Endodermal cell (in vitro differentiated cells): ENCODE measurements at places on chromosomes 4 and X.

DNA sequence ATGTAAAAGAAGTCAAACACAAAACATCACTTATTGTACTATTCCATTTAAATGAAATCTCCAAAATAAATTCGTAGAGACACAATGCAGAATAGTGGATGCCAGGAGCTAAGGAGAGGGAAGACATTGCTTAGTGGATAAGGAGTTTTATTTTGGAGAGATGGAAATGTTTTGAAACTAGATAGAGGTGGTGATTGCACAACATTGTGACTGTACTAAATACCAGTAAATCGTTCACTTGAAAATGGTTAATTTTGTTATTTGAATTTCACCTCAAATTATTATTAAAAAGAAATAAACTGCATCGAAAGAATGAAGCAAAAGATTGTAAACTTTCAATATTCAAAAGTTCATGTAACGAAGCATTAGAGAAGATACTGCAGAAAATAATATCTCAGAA lies 9.7 kb upstream of the ACSL4 start:
- DNase-seq, result no peak

DNA sequence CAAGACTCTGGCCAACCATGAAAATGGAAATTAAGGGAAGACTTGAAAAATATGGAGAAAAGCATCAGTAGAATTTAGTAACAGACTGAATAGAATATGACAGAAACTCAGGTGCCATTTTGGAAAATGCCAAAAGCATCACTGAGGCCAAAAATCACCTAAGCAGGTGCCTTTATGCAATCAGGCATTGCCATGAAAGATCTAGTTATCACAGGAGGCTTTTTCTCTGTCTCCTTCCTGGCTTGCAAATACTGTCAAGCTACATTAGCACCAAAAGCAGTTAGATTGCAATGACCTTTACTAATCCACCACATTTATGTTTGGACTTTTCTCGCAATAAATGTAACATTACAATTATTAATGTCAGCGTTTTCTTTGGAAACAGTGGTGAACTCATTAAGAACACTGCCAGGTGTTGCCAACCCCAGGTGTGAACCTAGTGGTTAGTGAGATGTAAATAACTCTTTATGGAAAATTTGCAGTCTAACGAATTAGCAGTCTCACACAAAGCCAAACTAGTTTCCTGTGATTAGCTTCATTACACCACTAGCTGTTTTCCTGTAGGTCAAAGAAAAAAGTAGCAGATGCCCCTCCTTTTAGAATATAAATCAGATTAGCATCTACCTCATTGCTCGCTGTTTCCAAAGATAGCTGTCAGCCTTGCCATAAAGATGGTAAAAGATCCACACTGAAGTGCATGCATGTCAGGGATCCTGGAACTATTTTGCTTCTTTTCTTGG lies 1568.4 kb upstream of the TENM3 start:
- DNase-seq, result no peak

GRCh38 chr4:13298655-13299054 lies 185.5 kb downstream of the RAB28 start:
- no peak for DNase-seq

DNA sequence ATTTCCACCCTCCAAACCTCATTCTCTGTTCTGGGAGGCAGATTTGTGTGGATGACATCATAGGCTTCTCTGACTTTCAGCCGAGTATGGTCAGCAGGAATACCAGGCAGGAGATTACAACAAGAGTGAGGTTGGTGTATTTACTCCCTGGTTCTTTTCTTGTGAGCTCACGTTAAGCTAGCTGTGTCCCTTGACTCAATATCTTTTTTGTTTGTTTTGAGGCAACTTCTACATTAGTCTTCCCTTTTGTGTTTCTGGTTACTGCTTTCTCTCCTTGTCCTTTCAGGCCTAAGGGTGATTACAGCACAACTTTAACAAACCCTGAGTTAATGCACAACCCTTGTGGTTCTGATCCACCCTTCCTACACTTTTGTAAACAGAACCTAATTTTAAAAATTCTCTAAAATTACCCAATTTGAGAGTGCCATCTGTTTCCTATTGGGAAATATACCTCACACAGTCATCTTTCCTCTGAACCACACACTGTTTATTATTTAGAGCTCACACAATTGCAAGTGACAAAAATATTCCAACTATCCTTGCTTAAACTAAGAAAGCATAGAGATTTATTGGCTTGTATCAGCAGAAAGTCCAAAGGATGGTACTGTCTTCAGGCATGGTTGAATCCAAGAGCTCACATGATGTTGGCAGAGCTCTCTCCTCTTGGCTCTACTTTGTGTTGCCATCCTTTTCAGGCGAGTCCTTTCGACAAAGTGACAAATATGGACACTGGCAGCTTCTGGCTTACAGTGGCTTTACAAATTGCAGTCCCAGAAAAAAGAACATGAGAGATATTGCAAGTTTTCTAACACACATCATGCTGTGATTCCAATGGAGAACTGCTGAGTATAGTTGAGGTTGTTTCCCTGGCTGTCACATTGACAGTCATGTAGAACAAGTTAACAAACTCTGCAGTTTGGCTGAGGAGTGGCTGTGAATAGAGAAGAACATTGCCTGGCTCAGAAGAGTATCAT lies 150.5 kb upstream of the DDIT4L start:
- DNase-seq, result no peak

DNA sequence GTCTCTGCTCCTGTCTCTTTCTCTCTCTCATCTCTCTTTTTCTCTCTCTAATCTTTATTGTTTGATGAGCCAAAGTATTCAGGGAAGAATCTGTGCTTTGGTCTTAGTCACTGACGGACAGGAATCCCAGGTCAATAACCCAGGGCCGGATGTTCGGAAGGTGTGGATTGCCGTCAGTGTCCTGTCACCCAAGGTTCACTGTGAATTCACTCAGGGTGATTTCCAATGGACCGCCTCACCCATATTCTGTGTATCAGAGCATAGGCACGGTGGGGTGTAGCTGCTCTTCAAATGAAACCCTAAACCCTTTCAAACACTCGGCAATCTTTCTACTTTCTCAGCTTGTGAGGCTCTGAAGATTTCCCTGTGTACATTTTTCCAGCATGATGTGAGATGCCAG lies 144.6 kb upstream of the GPC4 start:
- no peak for DNase-seq

- no peak for DNase-seq
Measured at GRCh38 chr4:53713767-53714166, 122.5 kb upstream of the LNX1 start.

GRCh38 chr4:163063891-163064290 lies 102.8 kb downstream of the NAF1 start:
- no peak for DNase-seq

DNA sequence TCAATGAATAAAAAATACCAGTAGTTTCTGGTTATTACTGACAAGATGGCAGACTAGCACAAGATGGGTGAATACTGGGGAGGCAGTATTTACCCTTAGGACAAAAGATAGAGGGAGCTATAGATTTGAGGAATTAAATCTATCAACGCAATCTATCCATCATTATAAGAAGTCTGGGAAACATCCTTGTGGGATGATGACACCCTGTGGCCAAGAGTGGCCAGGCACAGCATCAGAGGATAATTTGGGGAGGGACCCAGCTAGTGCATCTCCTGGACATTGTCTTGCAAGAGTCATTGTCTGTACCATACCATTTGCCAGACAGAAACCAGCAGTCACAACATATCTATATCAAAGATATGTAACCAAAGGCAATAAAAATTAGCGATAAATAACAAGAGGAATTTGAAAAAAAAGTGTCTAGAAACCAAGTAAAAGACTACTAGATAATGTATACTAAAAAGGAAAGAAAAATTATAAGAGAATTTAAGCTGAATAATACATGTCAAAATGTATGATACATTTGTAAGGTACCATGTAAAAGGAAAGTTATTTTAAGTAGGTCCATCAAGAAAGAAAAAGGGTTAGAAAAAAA lies 22.9 kb downstream of the KCTD8 start:
- peak; percentile 75 for DNase-seq

DNA sequence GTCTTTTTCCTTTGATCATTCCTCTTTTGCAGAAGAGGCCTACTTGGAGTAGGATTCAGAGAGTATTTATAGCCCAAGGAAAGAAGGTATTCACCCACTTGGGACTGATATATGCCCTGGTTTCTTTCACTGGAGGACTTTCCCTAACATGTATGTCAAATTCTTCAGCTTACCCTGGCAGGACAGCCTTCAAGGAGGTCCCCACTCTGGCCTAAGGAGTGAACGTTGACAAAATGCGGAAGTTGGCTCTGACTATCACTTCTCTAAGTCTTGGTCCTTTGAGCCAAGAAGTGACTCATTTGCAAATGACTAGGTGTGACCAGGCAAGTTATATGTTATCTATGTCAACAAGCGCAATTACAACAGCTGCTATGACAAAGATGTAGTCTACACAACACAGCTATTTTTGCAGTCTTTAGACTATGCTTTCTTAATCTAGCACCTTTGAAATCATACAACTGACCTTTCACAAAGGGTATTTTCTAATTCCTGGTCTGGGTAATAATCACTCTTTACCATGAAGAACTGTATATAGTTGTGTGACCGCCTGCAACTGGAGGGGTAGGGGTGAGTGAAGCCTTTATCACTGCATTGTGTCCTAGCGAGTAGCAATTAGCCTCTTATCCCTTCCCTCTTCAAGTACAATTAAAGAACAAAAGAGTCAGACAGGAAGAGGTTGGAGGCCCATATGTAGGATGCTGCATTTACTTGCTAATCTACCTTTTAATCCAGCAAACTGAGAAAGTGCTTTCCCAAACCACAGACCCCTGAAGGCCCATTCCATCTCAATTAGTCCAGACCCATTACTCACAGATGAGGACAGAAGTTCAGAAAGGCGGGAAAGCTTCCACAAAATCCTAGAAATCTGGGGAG lies 50.1 kb downstream of the RASGEF1B start:
- DNase-seq, result peak; percentile 65

DNA sequence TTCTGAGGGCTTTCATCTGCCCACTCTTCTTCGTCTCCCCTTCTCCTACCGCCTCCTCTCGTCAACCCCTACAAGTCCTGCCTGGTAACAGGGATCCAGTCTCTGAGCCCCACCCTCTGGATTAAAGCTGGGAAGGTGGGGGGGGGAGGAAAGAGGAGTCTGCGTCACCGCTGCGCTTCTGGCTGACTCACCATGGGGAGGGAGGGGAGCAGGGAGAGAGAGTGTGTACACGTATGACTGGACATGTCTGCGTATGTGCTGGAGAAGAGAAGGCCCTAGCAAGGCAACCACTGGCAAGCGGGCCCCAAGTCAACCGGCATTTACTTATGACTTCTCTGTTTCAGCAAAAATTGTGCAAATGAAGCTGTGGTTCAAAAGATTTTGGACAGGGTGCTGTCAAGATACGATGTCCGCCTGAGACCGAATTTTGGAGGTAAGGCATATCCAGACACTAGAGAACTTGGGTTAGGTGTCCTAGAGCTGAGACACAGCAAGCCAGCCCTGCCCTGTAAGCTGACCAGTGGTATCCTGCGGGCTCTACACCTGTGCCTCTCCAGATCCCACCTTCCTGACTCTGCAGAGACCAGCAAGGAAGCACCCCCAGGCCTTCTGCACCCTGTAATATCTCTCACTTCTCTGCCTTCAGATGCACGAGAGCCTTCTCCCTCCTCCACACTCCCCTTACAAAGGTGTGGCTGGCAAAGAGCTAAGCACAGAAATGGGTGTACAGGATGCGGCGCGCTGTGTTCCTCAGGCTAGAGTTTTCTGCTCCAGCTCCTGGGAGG lies 2.5 kb downstream of the GABRQ start:
- DNase-seq, result no peak

DNA sequence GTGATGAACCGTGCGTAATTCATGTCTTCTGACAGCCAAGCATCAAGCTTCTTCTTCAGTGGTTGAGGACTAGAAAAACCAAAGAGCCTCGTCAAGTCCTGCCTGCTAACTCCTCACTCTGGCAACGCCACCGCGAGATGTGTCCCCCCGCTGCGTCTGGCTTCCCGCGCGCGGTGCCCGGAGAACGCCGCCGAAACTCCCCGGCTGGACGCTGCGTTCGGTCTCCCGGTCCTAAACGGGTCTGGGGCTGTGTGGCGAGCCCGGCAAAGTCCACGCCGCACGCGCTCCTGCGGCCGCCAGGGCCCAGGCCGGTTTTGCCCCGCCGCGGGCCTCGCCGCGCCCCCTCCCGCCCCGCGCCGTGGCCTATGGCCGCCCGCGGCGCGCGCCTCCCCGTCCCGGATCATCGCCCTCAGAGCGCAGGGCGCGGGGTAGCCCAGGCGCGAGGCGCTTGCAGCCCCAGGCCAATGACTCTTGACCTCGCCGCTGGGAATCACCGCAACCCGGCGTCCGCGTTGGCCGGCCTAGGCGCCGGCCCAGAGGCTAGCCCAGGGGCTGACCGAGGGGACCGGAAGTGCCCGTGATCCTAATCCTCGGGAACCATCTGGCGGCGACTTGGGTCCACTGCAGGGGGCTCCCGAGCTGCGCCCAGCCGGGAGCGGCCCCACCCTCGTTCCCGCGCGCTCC lies at the start of gene AADAT:
Gene AADAT, minus strand, starts transcription at position 289 of the 684 bp plus-strand sequence. Its CDS starts 266 bp downstream, at position 23.
- peak; percentile 96 for DNase-seq

DNA sequence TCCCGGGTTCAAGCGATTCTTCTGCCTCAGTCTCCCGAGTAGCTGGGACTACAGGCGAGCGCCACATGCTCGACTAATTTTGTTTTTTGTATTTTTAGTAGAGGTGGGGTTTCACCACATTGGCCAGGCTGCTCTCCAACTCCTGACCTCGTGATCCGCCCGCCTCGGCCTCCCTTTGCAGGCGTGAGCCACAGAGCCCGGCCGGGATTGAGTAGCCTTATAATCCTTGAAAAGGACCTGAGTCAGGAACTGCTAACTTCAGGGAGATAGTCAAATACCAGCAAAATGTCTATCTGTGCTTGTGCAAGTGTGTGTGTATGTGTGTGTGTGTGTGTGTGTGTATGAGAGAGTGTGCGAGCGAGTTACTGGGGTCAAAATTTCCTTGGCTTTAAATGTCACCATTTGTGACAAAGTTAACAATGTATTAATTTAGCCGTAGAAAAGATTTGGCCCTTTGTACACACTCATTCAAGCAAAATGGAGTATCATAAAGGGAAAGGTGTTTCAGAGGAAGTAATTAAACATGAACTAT lies 1.8 kb upstream of the KDM6A start:
- peak; percentile 52 for DNase-seq

DNA sequence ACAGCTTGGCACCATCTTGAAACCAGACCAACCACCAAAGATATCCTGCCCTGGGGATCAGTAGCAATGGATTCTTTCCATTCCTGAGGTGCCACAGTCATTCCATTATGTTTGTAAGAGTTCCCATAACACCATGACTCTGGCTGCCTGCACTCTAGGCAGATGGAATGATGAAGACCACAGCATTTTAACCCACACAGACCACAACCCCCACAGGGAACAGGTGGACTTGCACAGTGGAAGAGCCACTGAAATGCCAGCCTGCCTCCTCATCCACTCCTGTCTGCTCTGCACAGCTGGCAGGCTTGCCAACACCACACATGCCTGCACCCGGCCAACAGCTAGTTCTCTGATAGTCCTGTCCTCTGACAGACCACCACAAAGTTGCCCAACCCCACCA lies 2362.2 kb upstream of the AGA start:
- DNase-seq, result no peak

DNA sequence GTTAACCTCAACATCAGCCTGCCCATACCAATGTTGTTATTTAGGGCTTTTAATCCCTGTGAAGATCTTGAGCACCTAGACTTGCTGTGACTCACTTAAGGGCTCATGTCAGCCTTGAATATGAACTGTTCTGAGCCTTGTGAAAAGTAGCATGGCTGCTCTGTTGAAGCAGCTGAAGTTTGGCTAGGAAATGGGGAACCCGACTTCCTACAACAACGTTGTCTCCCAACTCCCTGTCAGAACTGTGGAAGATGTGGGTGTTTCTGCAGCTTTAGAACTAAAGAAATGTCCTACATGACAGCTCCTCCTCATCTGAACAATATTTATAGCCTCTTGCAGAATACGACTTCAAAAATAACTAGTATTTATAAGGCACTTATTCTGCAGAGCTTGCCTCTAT lies 27.5 kb downstream of the STOX2 start:
- no peak for DNase-seq

- DNase-seq, result no peak
Measured at GRCh38 chrX:120604361-120604782, 471 bp downstream of the MCTS1 start.
